Uterus (tissue), 4 donors: ENCODE measurements at places on chromosomes 6 and 20.

DNA sequence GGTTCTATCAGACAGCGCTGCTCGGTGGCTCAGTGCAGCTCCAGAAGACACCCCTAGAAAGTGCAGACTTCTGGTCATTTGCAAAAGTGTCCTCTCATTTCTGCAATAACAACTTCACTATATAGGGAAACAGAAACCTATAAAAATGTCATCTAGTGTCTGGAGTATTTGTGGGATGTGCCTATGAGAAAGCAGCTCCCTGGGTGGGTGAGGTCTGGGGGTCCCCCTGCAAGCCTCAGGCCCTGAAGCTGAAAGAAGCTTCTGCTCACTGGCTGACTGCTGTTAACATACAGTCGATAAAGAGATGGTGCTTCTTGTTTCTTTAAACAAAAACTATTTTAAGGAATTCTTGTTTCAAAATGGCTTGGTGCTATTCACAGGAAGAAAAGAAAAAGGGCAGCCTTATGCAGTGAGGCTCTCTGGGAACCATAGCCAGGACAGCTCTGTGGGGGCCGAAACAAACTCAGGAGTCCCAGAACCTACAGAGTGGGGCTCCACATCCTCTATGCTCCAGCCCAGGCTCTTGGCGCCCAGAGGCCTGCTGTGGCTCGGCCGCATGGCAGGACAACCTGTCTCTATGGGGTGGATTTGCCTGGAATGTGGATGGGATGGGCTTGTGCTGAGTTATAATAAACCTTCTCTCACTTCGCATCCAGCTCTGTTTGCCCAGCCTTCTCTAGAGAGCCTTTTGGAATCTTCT lies 109.7 kb downstream of the BANF2 start:
- DNase-seq = no peak

DNA sequence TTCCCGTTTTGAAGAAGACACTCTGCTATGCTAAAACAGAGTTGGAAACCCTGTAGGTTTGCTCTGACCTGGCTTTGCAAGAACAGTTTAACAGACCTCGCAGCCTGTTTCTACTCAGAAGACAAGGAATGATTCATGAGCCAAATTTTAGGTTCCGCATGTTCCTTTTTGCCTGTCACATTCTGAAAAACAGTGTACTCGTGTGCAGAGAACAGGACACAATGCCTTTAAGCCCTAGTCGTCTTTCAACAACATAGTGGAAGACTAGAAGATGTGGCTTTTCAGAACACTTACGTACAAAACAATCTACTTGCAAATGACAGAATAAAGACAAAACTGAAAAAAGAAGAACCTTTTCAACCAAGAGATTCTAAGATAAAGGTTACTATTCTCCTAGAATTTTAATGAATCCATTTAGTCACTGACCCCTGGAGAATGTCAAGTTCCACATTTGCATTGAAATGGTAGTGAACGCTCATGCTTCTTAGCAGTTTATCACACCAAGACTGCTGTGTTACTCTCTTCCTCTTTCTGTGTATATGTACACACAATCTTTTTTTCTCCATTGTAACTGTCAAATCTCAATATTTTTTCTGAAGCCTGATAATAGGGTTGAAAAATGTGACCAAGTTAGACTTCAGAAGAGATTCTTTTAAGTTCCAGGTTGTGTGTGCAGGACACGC lies 220.7 kb upstream of the NRSN1 start:
- no peak for DNase-seq

GRCh38 chr6:136846046-136846445 lies 23.7 kb downstream of the PEX7 start:
- DNase-seq = peak; percentile 18

GRCh38 chr20:36468149-36469000 lies 72.9 kb upstream of the MYL9 start:
- no peak for DNase-seq

GRCh38 chr6:38975621-38976049 lies 72.9 kb upstream of the GLP1R start:
- DNase-seq = no peak

DNA sequence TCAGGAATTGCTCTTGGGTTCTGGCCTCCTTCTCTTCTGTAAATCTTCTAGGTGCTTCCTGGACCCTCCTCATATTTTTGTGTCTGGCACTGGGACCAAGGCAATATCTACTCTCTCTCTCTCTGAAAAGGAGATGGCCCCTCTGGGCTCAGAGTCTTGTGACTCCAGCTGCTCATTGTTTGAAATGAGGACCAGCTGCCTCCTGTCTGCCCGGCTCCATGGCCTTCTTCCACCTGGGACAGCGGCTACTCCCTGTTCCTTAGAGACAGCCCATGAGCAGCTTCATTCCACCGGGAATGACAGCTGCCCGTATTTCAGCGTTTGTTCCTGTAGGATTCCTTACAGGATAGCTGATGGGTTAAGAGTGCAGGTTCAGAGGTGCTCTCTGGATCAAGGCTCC lies 2.9 kb downstream of the TGM3 start:
- no peak for DNase-seq
